Fibroblast of skin of right quadriceps (primary cell): ENCODE measurements at places on chromosomes 4 and X.

- DNase-seq, result peak; percentile 66
Observed at GRCh38 chr4:51895816-51896408, 53.0 kb downstream of the DCUN1D4 start.

DNA sequence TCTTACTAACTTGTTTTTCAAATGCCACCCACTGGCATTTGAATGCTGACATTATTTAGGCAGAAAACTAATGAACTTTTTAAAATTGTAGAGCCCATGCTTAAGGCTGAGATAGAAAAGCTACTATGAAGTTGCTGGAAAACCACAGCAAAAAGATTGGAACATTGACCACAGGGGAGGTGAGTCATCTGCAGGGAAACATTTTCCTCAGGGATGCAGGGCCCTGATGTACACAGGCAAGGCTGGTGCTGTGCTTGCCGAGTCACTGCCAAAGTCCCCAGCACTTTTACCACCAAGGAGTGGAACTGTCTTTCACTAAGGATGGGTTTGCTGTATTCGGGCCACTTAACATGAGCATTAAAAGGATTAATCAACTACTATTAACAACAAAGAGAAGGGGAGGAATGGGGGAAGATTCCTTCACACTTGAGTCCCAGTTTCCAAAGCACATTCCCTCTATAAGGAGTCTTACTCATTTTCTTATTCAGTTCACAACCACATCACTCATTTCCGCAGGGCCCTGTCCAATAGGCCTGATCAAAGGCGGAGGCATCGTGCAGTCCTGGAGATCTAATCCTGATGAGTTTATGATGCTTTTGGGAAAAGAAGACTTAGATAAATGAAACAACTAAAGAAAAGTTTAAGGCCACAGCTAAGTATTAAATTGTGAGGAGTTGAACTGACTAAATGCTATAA is 202.9 kb upstream of the NPY2R start:
- peak; percentile 62 for DNase-seq

DNA sequence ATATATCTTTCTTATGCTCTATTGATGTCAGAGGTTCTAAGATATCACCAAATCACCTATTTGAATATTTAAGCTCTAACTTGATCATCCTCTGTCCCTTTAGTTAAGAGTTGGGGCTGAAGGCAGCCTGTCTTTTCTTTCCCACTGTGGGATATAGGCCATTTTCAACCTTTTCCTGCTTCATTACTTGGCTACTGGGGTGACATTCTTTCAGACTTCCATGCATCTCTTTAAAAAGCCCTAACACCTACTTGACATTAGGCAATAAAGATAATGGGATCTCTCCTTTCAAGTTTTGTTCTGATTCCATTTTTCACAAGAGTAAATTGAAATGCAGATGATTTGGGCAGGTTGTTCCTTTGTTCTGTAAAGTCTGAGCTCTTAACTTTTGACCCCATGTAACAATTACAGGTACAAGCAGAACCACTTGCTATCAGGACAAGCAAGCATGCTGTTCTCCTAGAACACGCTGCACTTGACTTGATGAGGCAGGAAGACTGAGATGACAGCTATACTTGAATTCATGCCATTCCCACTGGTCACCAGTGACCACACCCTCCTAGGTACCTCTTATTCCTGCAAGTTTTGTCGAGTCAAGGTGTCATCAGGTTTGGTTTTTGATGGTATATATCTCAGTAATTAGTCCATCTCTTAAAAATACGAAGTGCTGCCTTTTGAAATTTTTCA is 18.2 kb downstream of the HOPX start:
- no peak for DNase-seq

GRCh38 chr4:19130866-19131265 is 1109.3 kb upstream of the LCORL start:
- peak; percentile 82 for DNase-seq

DNA sequence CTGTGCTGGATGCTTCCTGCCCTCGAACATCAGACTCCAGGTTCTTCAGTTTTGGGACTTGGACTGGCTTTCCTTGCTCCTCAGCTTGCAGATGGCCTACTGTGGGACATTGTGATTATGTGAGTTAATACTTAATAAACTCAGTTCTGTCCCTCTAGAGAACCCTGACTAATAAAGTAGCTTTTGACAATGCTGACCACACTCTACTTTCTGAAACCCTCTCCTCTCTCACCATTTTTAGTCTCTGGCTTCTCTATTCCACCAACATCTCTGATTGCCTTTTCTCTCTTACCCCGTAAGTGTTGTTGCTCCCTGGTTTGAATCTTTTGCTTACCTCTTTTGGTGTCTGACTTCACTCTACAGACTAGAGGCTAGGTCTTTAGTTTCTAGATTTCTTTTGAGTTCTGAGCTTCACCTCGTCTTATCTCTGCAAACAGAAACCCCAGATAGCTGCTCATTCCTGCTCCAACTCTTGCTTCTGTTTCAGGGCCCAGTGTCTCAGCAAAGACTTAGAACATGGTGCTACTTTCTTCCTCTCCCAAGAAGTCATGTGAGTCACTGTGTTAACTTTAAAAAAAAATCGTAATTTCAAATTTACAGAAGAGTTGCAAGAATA is 11.4 kb downstream of the TMSB4X start:
- no peak for DNase-seq

DNA sequence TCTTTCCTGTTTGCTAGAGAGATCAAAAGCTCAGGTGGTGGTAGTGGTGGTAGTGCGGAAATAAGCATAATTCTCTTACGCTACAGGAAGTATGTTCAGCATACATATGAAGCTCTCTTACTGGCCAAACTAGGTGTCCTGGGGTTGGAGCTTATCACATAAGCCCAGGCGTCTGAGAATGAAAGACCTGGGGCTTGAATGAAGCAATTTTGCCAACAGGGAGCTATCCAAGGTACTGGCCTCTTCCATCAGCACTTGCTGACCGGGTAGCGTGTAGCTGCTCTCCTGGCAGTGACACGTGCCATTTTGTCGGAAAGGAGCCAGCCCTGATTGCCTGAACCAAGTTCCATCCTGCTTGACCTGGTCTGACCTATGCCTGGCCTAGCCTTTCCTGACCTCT is 65.9 kb upstream of the HPF1 start:
- peak; percentile 52 for DNase-seq

GRCh38 chr4:105895583-105896460 is 551 bp downstream of the NPNT start:
- no peak for DNase-seq

- DNase-seq, result peak; percentile 7
Observed at GRCh38 chr4:16250661-16251365, 24.5 kb upstream of the TAPT1 start.

DNA sequence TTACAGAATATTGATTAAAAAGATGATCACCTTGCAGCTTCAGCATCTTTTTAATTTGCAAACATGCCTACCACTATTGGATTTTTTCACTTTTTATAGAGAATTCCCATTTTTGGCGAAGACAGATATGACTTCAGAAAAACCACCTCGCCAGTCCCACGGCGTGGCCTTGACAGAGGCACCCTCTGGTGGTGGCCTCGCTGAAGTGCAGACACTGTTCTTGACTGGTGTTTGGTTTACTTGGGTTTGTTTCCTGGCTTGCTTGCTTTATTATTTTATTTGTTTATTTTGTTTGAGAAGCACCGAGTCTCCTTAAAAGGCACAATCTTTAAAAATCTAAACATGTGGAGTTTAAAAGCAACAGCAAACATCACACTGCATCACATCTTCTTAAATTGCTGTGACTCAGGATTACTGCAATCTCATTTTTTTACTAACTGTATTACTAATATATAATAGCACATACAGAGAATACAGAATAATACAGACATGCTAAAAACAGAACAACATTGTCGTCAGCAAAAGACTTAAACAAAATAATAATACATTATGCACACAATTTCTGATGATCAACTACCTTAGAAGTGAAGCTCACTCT is 13.1 kb upstream of the AMTN start:
- DNase-seq, result peak; percentile 23

DNA sequence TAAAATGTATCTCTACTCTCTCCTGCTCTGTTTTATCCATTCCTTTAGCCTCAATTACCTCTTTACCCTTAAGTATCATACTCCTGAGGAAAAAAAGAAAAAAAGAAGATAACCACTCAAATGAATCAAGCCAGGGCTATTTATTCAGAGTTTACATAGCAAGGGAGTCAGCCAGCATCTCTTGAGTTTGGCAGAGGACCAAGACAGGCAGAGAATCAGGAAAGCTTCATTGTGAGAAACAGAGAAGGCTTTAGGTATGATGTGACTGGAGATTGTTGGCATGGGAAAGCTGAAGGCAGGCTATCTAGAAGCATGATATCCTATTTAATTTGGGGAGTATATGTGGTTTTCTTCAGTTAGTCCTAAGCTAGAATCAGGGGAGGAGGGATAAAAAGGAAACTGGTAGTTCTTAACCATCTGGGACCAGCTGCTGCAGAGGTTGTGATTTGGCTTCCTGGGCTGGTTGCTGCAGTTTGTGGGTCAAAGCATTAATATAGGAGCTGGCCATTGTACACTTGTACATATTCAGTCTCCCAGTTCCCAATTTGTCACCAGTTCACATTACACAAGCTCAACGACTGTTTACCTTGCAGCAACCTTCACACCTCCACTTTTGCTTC is 11.2 kb downstream of the APELA start:
- no peak for DNase-seq

GRCh38 chrX:40938423-40938822 is 146.8 kb upstream of the USP9X start:
- DNase-seq, result peak; percentile 85

DNA sequence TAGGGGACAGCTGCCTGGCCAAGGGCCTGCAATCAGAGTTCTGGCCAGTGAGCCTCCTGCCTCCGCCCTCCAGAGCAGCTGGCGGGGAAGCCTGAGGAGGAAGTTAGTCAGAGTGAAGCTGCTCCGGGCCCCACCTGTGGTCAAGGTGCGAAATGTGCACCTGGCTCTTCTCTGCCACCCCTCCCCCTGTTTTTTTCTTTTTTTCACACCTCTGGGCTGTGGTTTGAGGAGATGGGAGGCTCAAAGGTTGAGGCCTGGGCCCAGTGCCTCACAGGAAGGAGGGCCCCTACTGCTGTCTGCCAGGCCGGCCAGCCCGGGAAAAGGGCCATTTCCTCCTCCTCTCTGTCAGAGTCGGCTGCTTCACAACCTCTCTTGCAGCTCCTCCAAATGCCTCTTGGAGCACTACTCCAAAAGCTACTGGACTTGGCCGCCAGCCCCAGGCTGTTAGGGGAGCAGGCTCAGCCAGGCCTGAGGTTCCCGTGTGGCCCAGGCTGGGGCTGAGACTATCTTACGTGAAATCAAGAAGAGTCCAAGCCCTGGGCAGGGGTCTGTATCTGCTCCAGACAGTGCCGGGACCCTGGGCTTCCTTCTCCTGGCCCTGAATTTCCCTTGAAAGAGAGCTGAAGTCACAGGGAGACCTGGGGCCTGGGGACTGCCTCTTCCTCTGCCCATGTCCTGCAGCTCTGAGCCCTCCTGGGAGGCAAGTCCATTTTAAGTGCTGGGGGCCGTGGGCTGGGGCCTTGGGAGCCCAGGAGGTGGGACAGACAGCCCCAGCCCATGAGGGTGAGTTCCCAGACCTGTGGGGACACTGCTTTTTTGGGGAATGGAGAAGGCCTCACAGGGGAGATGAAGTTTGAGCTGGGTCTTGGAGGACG is 4.5 kb upstream of the CXCR3 start:
- DNase-seq, result peak; percentile 61

DNA sequence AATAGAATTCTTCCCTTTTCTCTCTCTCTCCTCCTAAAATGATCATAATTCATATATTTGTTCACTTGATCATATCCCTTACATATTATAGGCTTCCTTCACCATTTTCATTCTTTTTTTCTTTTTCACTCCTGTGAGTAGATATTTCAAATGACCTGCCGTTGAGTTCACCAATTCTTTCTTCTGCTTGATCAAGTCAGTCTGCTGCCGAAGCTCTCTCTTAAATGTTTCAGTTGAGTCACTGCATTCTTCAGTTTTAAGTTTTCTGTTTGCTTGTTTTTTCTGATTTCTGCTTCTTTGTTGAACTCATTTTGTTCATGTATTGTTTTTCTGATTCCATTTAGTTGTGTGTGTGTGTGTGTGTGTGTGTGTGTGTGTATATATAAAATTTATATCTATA is 354.3 kb downstream of the GPAT3 start:
- peak; percentile 7 for DNase-seq

DNA sequence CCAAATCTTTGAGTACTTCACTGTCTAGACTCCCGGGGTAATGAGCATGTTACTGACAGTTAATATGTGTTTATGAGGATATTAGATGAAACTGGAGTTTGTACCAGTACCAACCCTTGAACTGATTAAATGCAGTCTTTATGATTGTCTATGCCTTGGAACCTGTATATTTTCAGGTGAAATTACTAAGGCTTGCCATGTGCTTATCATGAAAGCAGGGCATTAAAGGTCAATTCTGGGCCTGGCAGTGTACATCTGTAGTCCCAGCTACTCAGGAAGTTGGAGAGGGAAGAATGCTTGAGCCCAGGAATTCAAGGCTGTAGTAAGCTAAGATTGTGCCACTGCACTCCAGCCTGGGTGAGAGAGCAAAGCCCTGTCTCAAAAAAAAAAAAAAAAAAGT is 27.6 kb downstream of the PHEX start:
- no peak for DNase-seq
